ENCODE measurements at places on chromosomes 6 and 20. TPM values are rescaled to one million over a fixed set of nuclear protein-coding genes. Genes with fewer than 3 reads are reported as not detected.

DNA sequence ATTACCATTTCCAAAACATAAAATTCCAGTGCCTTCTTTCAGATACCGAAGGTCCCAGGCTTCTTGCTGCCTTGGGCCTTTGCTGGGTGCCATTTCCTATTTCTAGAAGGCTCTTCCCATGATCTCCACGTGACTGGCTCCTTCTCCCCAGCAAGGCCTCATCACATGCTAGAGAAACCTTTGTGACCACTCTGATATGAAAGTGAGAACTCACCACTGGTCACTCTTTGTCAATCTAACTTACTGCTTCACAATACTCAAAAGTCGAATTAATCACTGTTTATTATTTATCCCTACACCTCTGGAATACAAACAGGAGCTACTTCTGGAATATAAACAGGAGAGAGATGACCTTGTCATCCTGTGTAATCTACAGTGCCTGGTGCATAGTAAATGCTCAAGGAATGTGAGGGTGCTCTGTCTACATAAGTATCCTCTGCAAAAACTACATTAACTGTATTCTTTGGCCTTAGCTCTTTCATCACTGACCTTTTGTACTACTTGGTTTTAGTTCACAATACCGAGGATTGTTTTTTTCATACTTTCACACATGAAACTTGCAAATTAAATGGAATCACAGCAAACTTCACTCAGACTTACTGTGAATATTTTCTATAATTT, 1.6 kb downstream of the STX7 start:
- H3K27me3 ChIP-seq, result no peaks in the 10 kb centered on the region
- H3K4me1 ChIP-seq, result peaks cover 23% of the 10 kb centered on the region
- H3K4me3 ChIP-seq, result peak overlapping the region; percentile 96
- no peak overlapping the region for H3K27ac ChIP-seq
- ATAC-seq, result no peak

DNA sequence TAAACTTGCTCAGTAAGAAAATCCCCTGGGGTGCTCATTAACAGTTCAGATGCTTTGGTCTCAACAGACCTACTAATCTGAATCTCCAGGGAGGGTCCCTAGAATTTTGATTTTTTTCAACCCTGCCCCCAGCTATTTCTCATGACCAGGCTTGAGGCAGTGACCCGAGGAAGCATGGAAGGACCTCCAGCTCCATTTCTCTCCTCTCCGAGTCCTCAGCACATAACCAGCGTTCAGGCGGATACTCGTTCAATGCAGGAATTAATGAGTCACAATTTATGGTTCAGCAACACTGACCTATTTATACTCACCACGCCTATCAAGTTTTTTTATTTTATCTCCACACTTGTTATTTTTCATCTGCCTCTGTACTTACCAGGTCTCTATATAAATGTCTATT, 369.2 kb upstream of the CDH4 start:
- H3K4me3 ChIP-seq, result no peak overlapping the region
- no peak for ATAC-seq

Gene RCAN2
- 10.6 TPM for total RNA-seq

Gene XKR7
- 0.04 TPM for total RNA-seq

DNA sequence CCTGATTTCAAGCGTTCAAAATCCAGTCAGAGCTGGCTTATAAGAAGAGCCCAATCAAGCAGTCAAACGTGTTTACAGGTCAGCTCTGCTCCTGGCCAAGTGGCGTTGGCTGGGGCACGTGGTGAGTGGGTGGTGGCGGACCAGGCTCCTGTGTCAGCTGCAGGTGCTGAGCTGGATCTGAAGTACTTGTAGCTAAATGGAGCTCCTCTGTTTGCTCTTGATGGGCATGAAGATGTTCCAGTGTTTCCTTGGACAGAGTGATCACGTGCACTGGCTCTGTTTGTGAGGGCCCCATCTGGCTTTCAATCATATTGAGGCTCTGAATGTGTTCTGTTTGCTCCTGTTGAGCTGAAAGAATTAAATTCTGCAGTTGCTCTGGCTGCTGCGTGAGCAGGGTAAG, 10.2 kb upstream of the MICAL1 start:
- H3K4me1 ChIP-seq, result peaks cover 33% of the 10 kb centered on the region
- H3K36me3 ChIP-seq, result peaks cover 100% of the 10 kb centered on the region
- H3K4me3 ChIP-seq, result no peak overlapping the region
- H3K27ac ChIP-seq, result peak overlapping the region; percentile 81

Measured in activated T-helper 17 cell treated with anti-CD3 and anti-CD28 coated beads, Interleukin-2, amount 50 U/mL, for 72 hours (primary cell).